ENCODE measurements at places on chromosomes 13 and 19.

GRCh38 chr13:110426735-110427134 lies 119.7 kb downstream of the COL4A2 start:
- no peak for DNase-seq

- no peak for DNase-seq
These were observed 68.6 kb upstream of the SCEL start for GRCh38 chr13:77466753-77467422.

DNA sequence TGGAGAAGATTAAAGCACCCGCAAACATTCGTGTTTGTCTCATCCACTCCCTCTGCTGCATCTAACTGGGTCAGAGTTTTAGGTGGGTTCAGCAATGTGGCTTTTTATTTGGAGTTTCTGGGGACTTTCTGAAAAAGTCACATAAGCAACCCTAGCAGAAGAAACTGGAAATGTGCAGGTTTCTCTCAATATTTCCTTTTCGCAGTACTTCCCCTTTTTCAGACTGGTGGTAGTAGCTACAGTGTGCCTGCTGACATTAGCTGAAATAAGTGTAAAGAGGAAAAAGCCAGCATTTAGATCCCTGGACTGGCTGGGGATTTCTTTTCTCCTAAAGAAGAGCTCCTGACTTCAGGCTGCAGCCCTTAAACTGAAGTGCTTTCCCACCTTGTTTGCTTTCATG lies 15.9 kb upstream of the OLFM4 start:
- no peak for DNase-seq

DNA sequence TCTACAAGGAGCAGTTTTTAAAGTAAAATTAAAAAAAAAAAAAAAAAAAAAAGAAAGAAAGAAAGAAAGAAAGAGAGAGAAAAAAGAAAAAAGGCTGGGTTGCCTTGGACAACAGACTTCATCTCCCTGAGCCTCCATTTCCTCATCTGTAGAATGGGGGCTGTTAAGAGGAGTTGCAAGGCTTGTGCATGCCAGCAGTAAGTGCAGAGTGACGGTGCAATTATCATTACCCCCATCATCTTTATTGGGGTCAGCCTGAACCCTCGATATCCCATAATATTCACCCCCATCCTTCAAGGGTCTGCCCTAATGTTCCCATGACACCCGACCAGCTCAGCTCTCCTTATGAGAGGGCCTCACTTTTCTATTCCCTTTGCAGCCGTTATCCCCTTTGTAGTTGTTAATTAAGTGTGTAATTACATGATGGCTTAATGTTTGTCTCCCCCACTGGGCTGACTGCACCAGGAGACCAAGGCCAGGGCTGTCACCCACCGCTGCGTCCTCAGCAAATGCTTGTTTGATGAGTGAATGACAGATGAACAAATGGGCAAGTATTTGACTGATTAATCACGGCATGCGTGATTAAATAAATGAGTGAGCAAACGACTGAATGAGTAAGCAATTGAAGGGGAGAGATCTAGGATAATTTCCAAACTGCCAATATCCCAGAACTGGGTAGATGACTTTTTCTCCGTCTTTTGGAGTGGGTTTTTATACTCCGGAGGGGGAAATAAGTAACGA lies 10.1 kb downstream of the FOSB start:
- DNase-seq: no peak

DNA sequence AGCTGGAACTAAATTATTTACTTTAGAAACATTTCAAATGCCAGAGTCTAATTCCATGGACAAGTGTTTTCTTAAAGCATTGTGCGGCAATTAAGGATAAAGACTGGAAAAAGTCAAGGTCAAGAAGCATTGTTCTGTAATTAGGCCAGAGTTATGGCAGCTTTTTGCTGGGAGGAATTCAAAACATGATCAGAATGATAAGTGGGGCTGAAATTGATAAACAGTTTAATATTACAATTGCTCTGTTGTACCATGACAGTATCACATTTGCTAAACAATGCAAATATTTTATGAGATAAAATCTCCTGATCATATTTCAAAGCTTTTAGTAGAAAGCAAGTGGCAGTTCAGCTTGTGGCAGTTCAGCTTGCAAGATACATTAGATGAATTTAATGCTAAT lies 513.7 kb downstream of the GPC6 start:
- no peak for DNase-seq

DNA sequence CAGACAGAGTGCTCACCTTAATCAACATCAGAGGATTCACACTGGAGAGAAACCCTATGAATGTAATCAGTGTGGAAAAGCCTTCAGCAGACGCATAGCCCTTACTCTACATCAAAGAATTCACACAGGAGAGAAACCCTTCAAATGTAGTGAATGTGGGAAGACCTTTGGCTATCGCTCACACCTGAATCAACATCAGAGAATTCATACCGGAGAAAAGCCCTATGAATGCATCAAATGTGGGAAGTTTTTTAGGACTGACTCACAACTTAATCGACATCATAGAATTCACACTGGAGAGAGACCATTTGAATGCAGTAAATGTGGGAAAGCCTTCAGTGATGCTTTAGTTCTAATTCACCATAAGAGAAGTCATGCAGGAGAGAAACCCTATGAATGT lies 18.3 kb downstream of the ZNF527 start:
- DNase-seq: no peak

All from activated T-helper 9 cell treated with anti-CD3 and anti-CD28 coated beads, Interleukin-2, amount 50 U/mL, for 16 hours (primary cell).